ENCODE measurements at places on chromosomes 12 and 14. TPM values are rescaled to one million over a fixed set of nuclear protein-coding genes. Genes with fewer than 3 reads are reported as not detected.
A peak's percentile ranks its signal among the peaks of the same experiment; 100 is the strongest.

- no peaks in the 10 kb centered on the region for H3K36me3 ChIP-seq
- H3K27ac ChIP-seq: no peak overlapping the region
- DNase-seq: no peak
- H3K27me3 ChIP-seq: peaks cover 7% of the 10 kb centered on the region
- no peak overlapping the region for H3K4me3 ChIP-seq
Observed at GRCh38 chr12:106304797-106305196, 2.3 kb downstream of the TCP11L2 start.

DNA sequence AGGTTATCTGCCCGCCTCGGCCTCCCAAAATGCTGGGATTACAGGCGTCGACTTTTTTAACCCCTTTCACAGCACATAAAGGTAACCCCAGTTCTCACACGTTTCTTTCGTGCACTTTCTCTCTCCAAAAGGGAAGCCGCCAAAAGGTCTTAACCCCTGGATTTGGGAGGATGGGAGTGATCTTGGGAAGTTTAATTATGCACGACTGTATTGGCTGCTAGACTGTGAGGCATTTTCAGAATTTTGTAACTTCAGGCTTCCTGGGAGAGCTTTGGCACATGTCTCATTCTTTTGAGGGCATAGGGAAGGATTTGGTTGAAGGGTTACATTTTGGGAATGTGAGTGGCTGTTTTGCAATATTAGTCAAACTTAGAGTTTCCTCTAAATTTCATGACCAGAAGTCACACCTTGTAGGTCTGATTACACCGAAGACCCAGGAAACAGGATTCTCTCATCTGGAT lies 1.4 kb upstream of the SMARCC2 start:
- H3K4me1 ChIP-seq: peaks cover 10% of the 10 kb centered on the region
- peak; percentile 24 for DNase-seq
- peaks cover 9% of the 10 kb centered on the region for H3K36me3 ChIP-seq

The PCK2 gene
- total RNA-seq: 11.1 TPM

DNA sequence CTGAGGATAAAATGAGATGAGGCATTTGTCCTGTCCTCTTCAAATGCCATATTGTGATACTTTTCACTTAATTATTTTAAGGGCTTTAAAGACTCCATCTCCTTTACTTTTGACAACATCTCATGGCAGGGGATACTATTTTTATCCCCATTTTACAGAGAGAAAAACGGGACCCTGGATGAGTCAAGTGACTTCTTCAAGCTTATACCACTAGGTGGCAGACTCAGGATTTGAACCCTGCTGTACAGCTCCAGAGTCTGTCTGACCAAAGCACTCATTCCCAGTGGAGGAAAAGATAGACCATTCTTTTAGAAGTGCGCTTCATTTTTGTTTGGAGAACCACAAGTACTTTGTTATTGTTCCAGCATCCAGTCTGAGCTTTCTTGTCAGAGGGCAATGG lies 1.7 kb upstream of the SMOC1 start:
- DNase-seq: peak; percentile 65
- peaks cover 23% of the 10 kb centered on the region for H3K4me1 ChIP-seq
- H3K27ac ChIP-seq: no peak overlapping the region
- no peaks in the 10 kb centered on the region for H3K36me3 ChIP-seq

DNA sequence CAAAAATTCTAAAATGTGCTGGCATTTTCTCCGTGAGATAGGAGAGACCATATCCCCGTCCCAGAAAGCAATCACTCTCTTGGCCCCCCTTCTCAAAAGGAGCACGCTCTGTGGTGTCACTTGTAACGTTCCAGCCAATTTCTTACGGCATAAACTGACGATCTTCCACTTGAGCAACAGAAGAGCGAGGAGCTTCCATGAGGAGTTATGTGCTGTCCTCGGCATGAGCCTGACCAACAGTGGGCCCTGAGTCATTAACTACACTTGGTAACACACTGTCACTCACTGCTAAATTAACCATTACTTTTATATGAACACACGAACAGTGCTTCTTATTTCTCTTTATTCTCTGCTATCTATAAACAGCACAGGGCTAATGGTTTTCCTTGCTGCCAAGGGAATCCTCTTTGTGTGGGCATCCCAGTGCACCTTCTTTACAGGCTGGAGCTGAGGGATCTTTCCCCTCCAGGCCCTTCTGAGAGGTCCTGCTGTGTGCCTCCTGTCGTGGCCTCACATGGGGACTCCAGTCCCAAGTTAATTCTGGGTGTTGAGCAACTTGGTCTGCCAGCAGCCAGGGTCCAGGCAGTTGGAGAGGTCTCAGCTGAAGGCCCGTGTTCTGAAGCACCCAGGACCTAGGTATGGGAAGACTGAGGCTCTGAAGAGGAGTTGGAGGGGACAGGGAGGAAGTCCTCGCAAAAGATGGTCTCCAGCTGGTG lies 9.4 kb downstream of the SLC6A13 start:
- DNase-seq: no peak
- no peaks in the 10 kb centered on the region for H3K36me3 ChIP-seq
- H3K4me1 ChIP-seq: no peaks in the 10 kb centered on the region
- no peak overlapping the region for H3K27ac ChIP-seq
- H3K4me3 ChIP-seq: no peak overlapping the region
- H3K27me3 ChIP-seq: peaks cover 28% of the 10 kb centered on the region

GRCh38 chr14:64253672-64254071 lies 40.5 kb downstream of the ESR2 start:
- no peak overlapping the region for H3K4me3 ChIP-seq
- peaks cover 9% of the 10 kb centered on the region for H3K4me1 ChIP-seq
- H3K27ac ChIP-seq: no peak overlapping the region

DNA sequence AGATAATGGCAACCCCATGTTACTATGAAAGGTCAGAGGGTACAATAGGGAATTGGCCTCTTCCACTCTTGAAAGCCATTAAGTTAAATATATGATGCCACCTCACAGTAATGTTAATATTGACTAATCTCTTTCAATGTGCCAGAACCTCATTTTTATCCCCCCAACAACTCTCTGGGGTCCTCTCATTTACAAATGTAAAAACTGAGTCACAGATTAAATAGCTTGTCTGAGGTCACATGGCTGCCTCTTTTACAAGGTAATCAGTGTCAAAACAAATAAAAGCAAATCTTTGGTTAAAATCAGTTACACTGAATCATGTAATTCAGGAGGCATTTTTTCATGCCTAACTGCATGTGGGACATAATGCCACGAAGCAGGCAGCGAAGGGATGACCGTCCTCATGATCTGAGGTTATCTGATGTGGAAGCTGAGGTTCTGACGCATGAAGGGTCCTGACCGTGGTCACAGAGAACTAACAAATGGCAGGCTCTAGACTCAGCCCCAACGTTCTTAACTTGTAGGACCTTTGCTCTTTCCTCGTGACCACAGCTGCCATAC lies 78.5 kb downstream of the PTPN21 start:
- H3K27ac ChIP-seq: no peak overlapping the region
- H3K4me1 ChIP-seq: no peaks in the 10 kb centered on the region
- no peaks in the 10 kb centered on the region for H3K36me3 ChIP-seq
- no peak overlapping the region for H3K4me3 ChIP-seq

DNA sequence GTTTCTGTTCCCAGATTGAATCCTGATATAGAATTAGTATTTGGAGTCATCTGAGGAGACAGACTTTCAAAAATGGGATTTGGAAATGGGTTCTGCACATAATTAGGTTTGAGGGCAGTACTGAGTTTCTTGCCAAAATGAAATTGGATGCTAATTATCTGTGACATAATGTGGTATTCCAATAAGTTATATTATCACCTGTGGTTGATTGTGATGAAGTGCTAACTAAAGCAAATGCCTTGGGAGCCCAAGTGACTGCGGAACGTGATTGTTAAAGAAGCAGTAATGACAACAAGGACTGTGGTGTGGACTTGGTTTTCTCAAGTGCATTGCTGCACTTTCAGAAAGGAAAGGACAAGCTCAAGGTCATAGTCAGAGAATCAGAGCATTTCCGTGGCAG lies 337.0 kb downstream of the IPO8 start:
- no peaks in the 10 kb centered on the region for H3K36me3 ChIP-seq
- no peaks in the 10 kb centered on the region for H3K27me3 ChIP-seq
- no peaks in the 10 kb centered on the region for H3K4me1 ChIP-seq
- H3K27ac ChIP-seq: no peak overlapping the region
- no peak overlapping the region for H3K4me3 ChIP-seq

The RBP5 gene
- not detected for total RNA-seq

The TC2N gene
- total RNA-seq: 3.8 TPM

- no peaks in the 10 kb centered on the region for H3K36me3 ChIP-seq
- DNase-seq: no peak
- H3K27ac ChIP-seq: no peak overlapping the region
- peaks cover 22% of the 10 kb centered on the region for H3K4me1 ChIP-seq
Observed at GRCh38 chr12:109704371-109705098, 9.1 kb upstream of the FAM222A start.

GRCh38 chr14:74683406-74683805 lies 29.5 kb downstream of the AREL1 start:
- H3K27me3 ChIP-seq: no peaks in the 10 kb centered on the region
- H3K4me1 ChIP-seq: no peaks in the 10 kb centered on the region
- DNase-seq: no peak
- H3K4me3 ChIP-seq: no peak overlapping the region

The SLC15A5 gene
- total RNA-seq: not detected

The NDRG2 gene
- 1.3 TPM for total RNA-seq

DNA sequence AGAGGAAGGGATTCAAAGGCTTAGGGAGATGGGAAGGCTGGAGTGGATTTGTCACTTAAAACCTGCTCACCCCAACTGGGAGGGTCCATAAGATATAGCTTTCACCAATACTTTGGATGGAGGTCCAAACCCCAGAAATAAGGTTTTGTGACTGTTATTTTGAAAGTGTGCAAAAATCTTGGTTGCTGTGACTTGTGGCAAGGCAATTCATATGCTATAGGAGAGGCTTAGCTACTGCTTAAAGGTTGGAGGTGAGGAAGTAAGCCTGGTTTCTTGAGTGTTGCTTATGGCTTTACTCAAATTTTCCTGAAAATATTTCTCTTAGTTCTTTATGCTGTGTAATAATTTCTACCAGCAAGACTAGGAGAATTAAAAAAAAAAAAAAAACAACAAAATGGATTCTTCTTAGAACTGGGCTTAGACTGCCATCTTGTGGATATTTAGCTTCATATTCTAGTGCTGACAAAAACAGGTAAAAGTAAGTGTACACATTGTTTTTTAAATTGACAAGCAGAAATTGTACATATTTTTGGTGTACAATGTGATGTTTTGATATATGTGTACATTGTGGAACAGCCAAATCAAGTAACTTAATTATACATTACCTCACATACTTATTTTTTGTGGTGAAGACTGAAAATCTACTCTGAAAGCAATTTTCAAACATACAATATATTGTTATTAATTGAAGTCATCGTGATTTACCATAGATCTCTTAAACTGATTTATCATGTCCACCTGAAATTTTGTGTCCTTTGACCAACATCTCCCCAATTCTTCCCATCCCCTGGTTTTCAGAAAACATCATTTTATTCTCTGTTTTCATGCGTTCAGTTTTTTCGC lies 23.0 kb downstream of the PDE6H start:
- H3K4me3 ChIP-seq: no peak overlapping the region
- H3K27ac ChIP-seq: no peak overlapping the region
- H3K36me3 ChIP-seq: no peaks in the 10 kb centered on the region
- no peaks in the 10 kb centered on the region for H3K27me3 ChIP-seq

GRCh38 chr12:94721173-94721572 lies 70.8 kb upstream of the TMCC3 start:
- no peak overlapping the region for H3K4me3 ChIP-seq
- H3K36me3 ChIP-seq: no peaks in the 10 kb centered on the region

The MAP3K9 gene
- 14.9 TPM for total RNA-seq

GRCh38 chr12:49091836-49092085 lies 2.8 kb downstream of the DHH start:
- no peak overlapping the region for H3K27ac ChIP-seq
- H3K4me3 ChIP-seq: peak overlapping the region; percentile 45
- H3K36me3 ChIP-seq: no peaks in the 10 kb centered on the region
- no peak for DNase-seq
- peaks cover 40% of the 10 kb centered on the region for H3K4me1 ChIP-seq

DNA sequence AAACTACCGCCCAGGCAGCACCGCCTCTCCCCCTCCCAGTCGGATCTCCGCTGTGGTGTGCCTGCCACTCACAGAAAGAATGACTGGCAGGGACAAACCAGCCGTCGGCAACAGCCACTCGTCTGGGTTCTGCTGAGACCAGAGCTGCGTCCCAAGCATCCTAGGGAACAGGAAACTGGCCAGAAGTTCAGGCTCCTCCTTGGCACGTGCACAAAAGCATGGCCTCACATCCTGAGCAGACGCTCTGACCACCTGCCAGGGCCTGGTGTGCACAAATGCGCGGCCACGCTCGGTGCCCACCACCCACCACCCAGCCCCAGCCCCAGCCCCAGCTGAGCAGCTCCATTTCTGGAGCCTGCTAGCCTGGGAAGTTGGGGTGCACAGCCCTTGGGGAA lies 214.8 kb downstream of the DPF3 start:
- H3K27me3 ChIP-seq: no peaks in the 10 kb centered on the region
- DNase-seq: peak; percentile 7
- no peak overlapping the region for H3K4me3 ChIP-seq

- H3K4me3 ChIP-seq: no peak overlapping the region
- no peaks in the 10 kb centered on the region for H3K4me1 ChIP-seq
- H3K27ac ChIP-seq: no peak overlapping the region
- H3K27me3 ChIP-seq: no peaks in the 10 kb centered on the region
- no peaks in the 10 kb centered on the region for H3K36me3 ChIP-seq
- no peak for DNase-seq
Observed at GRCh38 chr12:2613326-2614073, 181.3 kb upstream of the FKBP4 start.

DNA sequence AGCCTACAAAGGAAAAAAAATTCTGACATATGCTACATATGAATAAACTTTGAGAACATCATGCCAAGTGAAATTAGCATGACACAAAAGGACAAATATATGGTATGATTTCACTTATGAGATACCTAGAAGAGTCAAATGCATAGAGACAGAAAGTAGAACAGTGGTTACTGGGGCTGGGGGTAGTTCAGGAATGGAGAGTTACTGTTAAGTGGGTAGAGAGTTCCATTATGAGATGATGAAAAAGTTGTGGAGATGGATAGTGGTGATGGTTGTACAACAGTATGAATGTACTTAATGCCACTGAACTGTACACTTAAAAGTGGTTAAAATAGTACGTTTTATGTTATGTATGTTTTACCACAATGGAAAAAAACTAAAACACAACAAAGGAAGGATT lies 92.3 kb downstream of the SCAF11 start:
- no peaks in the 10 kb centered on the region for H3K27me3 ChIP-seq
- H3K4me3 ChIP-seq: no peak overlapping the region
- H3K27ac ChIP-seq: no peak overlapping the region
- H3K36me3 ChIP-seq: peaks cover 41% of the 10 kb centered on the region

GRCh38 chr12:27284751-27285150 lies 40.7 kb downstream of the STK38L start:
- H3K27me3 ChIP-seq: no peaks in the 10 kb centered on the region
- H3K27ac ChIP-seq: no peak overlapping the region
- H3K36me3 ChIP-seq: no peaks in the 10 kb centered on the region
- H3K4me3 ChIP-seq: no peak overlapping the region
- H3K4me1 ChIP-seq: peaks cover 12% of the 10 kb centered on the region

DNA sequence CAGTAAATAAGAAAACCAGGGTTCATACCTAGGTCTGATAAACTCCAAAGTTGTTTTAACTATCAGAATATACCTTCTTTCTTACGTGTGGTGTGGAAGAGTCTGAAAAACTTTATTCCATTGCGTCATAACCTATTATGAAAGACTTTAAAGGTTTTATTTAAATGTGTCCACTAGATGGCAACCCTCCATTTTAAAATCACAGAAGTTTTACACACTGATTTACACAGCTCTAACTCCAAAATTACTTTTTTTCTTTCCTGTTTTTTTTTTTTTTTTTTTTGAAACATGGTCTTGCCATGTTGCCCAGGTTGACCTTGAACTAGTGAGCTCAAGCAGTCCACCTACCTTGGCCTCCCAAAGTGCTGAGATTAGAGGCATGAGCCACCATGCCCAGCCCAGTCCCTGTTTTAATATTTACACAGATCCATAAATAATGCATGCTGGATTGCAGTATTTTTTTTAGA lies 17.3 kb upstream of the TMPRSS12 start:
- no peaks in the 10 kb centered on the region for H3K4me1 ChIP-seq
- no peaks in the 10 kb centered on the region for H3K36me3 ChIP-seq
- H3K27me3 ChIP-seq: no peaks in the 10 kb centered on the region
- peak; percentile 37 for DNase-seq
- no peak overlapping the region for H3K4me3 ChIP-seq

All from neural progenitor cell (in vitro differentiated cells).